Stimulated activated CD4-positive, alpha-beta T cell treated with anti-CD3 and anti-CD28 coated beads, Interleukin-1b, Interleukin-23, amount 100 ng/mL, for 1 hour (primary cell): ENCODE measurements at places on chromosomes 11 and 22.

DNA sequence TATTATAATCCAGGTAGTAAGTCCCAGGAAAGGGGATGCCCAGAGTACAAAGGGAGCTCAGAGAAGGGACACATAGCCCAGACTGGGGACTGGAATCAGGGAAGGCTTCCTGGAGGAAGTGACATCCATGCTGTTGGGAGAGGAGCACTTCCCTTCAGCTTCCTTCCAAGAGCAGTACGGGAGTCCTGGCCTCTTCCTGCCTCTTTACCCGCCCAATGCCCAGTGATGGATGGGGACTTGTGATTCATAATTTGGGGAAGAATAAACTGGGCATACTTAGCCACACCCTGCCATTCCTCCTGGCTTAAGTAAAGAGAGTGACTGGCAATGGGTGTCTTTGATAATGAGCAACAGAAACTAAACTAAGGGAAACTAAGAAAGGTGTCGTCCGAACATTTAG lies 11.5 kb downstream of the C11orf91 start:
- DNase-seq, result no peak

- DNase-seq, result no peak
Measured at GRCh38 chr11:1824221-1825038, 10.4 kb upstream of the SYT8 start.

DNA sequence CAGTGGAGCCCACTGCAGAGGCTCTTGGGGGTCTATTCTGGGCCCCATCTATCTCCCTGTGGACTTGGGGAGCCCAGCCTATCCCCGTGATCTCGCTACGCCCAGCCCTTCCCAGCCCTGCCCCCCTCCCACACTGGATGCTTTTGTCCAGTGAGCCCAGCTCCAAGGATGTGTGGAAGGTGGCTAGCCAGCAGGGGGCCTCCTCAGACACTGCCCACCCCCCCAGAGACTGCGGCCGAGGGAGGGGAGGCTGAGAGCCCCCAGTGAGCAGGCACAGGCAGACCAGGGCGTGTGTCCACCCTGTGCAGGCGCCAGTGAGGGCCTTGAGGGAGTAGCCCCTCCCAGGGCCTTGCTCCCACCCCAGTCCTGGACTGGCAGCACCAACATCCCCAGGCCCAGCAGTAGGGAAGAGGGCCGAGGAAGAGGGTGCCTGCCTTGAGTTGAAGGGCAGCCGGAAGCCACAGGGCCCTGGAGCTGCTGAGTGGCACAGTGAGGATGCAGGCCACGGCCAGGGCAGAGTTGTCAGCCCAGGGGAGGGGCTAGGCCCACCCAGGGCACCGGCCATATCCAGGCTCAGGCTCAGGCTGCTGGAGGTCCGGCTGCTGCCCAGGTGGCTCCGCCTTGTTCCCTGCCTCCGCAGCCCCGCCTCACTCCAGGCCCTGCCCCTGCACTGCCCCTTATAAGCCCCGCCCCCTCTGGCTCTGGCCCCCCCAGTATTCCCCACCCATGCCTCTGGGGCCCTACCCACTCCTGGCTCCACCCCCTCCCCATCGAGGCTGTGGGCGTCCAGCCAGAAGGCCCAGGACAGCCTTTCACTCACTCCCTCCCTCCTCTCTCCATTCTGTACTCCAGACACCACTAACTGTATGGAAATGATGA lies 28.0 kb downstream of the MOB2 start:
- no peak for DNase-seq

- no peak for DNase-seq
Measured at GRCh38 chr11:419248-420005, 4.6 kb upstream of the SIGIRR start.

GRCh38 chr11:68773521-68774193 lies 22.3 kb upstream of the TESMIN start:
- no peak for DNase-seq

- no peak for DNase-seq
Measured at GRCh38 chr11:121567995-121568394, 115.2 kb upstream of the SORL1-AS1 start.

GRCh38 chr11:117345039-117345438 lies 17.4 kb downstream of the CEP164 start:
- no peak for DNase-seq

GRCh38 chr22:19576460-19577421 lies 52.5 kb upstream of the CLDN5 start:
- DNase-seq, result no peak

GRCh38 chr11:57513452-57513795 lies 2.1 kb downstream of the SLC43A1 start:
- DNase-seq, result no peak

DNA sequence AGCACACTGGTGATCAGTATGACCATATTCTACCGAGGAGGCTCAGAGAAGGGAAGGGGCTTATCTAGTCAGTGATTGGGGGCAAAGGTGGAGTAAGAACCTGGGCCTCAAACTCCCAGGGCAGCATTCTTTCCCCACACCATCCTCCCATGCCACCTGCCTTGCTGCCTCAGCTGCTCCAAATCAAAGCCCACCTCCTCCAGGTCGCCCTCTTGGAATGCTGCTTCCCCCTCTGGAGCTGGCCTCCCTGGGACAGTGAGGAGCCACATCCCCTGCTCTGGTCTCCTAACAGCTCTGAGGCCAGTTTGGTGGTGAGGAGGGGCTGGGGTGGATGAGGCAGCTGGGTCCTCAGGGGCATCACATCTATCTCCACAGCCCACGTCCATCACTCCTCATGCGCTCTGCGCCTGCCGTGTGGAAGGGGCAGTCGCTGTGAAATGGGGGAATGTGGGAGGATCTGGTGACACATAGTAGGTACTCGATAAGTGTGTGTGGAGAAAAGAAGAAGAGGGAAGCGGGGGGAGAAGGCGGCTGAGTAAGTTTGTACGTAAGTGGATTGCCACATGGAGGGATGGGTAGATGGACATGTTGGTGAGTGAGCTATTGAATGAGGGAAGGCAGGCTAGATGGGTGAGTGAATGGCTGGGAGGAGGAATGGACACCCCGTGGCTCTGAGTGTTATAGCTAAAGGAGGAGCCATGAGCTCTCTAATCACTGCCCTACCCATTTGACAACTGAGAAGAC lies 16.1 kb upstream of the ARHGEF17 start:
- DNase-seq, result no peak

GRCh38 chr11:113272927-113273615 lies 41.3 kb upstream of the TTC12 start:
- DNase-seq, result no peak

DNA sequence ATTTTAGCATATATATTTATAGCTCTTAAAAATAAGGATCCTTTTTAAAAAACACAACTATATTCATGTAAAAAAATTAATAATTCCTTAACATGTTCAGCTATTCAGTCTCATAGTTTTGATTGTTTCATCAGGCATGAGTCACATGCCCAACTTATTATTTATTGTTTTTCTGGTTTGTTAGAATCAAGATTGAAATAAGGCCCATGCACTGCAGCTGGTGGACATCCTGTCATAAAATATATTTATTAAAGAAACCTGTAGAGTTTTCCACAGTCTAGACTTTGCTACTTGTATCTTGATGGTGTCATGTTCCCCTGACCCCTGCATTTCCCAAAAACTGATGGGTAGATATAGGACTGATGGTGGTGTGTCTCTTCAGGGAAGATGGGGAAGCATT lies 77.4 kb downstream of the PARVA start:
- no peak for DNase-seq

- DNase-seq, result no peak
Measured at GRCh38 chr11:62433904-62434276, 15.1 kb downstream of the SCGB1A1 start.

GRCh38 chr22:18979957-18980356 lies 43.9 kb upstream of the PRODH start:
- DNase-seq, result no peak

GRCh38 chr22:19714312-19715187 lies at the start of gene SEPTIN5:
SEPTIN5 (plus strand) TSS chr22:19714503; CDS start chr22:19714589, 86 bp downstream.
- DNase-seq, result no peak

- DNase-seq, result no peak
Measured at GRCh38 chr11:30935861-30936260, 349.7 kb upstream of the MPPED2 start.

DNA sequence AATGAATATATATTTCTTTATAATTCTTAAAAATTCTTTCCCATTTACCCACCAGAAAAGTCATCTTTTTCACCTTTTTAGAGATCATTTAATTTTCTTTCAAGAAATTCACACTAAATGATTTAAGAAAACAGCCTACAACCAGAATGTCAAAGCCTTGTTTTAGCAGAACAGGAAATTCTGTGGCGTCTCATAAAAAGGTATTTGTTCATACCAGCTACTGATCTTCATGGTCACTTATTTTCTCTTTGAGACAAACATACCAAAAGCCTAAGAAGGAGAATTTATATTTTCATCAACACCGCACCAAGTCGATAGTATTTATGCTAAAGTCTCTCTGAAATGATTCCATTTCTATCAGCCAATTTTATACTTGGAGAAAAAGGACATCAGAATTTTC lies 105.3 kb downstream of the ETS1 start:
- DNase-seq, result no peak

DNA sequence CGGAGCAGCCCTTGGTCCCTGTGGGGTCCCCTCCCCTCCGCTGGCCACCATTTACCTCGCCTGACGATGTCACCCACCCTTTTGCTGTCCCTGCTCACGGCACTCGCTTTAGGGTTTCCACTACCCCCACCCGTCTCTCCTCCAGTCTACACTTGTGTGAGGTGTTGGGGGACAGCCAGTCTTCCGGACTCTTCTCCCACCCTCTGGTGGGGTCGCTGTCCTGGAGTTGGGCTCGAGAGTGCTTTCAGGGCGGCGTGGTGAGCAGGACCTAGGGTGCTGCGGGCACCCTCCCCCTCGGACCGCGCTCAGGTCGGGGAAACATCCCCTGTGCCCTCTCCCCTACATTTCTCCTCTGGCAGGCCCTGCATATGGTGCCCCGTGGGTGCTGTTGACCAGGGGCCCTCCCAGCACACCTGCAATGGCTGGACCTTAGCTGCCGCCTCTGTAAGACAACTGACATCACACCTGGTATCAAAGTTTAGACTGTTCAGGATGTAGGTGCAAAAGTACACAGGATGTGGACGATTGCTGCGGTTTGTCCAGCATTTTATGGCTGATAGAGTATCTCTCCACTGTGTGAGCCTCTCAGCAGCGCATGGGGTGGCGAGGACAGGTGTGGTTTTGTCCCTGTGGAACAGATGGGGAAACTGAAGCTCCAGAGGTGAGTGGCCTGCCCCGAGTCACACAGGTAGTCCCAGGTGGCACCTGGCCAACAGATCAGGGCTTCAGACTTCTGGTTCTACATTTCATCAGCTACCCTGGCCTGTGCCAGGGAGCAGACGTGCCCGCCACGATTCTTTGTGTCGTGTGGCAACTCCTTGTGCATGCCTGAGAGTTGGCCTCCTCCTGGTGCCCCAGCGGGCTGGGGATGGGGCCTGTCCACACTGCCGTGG lies 1.2 kb downstream of the GRK2 start:
- no peak for DNase-seq

GRCh38 chr11:68142441-68143309 lies 21.5 kb upstream of the CHKA start:
- DNase-seq, result no peak

- no peak for DNase-seq
Measured at GRCh38 chr11:35494957-35495490, 30.4 kb downstream of the PAMR1 start.

GRCh38 chr11:65862191-65862735 lies 2.0 kb downstream of the MUS81 start:
- DNase-seq, result no peak

GRCh38 chr11:72238040-72238450 lies 5.9 kb downstream of the PHOX2A start:
- DNase-seq, result no peak

DNA sequence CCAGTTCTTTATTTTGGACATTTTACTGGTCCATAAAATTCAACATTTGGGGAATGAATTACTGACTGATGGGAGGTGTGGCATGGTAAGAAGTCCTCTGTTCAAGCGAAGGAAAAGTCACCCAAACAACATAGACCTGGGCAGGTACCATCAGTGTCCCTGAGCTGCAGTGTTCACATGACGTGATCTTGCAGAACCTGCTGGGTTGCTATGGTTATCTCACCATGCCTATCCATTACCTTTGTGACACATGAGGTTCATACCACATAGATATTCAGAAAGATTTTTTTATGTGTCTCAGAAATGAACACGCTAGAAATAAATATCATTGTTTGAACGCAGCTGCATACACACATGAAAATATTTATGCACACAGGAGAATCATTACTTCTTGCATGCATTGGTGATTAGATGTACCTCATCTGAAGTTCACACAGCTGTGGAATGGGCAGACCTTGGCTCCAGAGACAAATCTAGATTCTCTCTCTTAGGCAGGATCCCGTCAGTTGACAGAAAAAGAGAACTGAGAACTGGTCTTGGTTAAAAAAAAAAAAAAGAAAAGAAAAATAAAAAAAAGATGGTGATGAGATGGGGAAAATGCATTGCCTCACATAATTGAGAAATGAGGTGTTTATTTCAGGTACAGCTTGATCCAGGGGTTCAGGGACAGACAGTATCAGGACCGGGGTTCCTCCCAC lies 21.4 kb upstream of the RCN1 start:
- no peak for DNase-seq

GRCh38 chr11:73173755-73174494 lies 31.8 kb upstream of the FCHSD2 start:
- DNase-seq, result no peak

DNA sequence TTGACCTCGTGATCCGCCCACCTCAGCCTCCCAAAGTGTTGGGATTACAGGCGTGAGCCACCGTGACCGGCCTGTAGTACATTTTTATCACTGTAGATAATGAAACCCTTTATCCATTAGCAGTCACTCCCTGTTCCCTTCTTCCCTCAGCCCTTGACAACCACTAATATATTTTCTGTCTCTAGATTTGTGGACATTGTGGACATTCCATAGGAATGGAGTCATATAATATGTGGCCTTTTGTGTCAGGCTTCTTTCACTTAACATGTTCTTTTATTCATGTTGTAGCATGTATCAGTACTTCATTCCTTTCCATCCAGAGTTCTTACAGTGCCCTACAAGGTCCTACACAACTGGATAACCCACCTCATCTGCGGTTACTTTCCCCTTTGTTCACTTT lies 30.5 kb downstream of the RRM1 start:
- no peak for DNase-seq

DNA sequence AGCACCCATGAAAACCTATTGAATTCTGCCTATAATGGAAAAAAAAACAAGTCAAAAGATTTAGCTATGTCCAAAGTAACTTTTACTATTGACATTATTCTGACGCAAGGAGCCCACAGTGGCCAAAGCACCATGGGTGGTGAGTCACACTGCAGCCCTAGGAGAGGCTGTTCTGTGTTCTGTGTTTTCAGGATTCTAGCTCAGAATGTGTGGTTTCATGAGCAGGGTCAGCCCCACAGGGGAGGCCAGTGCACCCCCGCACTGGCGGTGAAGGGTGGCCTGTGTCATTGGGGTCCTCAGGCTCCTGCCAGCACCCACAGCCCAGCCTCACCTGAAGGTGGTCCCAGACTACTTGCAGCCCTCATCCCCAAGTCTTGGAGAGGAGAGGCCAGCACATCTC lies 112.2 kb downstream of the BRD1 start:
- no peak for DNase-seq

GRCh38 chr11:75639762-75640181 lies 29.1 kb downstream of the MAP6 start:
- no peak for DNase-seq

- DNase-seq, result no peak
Measured at GRCh38 chr11:36751335-36751781, 153.3 kb upstream of the RAG2 start.
